ENCODE measurements at places on chromosomes 13 and 19. TPM values are rescaled to one million over a fixed set of nuclear protein-coding genes. Genes with fewer than 3 reads are reported as not detected.

FRY gene
- total RNA-seq = 7.3 TPM

FCAR gene
- not detected for total RNA-seq

ZNF700 gene
- total RNA-seq = 12.3 TPM

RNF113B gene
- total RNA-seq = not detected

LRRC4B gene
- total RNA-seq = not detected

C13orf42 gene
- total RNA-seq = not detected
